ENCODE measurements at places on chromosomes 1 and 21.
A peak's percentile ranks its signal among the peaks of the same experiment; 100 is the strongest.

GRCh38 chr1:169915150-169915549, 21.5 kb upstream of the SCYL3 start:
- DNase-seq = no peak

DNA sequence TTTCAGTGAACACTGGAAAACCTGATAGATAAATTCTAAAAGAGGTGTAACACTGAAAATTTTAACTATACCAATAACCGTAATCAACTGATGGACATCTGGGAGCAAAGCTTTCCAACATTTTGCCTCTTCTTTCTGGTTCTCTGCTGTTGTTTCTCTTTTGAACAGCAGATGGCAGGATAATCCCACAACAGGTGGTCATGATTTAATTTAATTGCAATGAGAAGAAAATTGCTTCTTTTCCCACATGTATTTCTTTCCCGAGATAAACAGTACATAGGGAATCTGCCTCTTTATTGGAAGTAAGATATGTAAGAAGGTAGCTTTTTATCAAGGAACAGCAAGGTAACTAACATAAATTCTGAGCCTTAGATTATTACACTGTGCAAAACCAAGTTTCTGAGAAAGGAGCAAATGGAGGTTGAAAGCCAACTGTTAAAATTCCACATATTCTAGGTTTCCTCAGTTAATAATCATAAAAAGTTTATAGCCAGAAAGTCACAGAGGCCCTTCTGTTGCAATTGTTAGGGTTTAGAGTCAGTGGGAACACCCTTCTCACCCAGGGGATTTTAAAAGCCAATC, 72.9 kb downstream of the RPS6KA1 start:
- peak; percentile 68 for DNase-seq

DNA sequence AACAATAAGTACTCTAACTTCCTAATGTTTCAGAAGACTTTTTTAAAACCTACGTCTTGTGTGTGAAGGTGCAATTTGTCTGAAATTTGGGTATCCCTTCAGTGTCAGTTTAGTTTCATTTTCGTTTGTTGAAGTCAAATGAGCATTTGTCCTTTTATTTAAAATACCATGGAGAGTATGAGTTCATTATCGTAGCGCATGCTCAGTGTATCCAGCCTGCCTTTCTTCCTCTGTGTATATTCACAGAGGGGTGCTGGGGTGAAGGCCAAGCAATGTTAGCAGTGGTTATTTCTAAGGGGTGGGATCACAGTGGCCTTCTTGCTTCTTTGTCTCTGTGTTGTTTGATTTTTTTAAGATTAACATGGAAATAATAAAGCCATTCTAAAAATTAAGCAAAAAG, 43.2 kb downstream of the CNN3 start:
- no peak for DNase-seq

GRCh38 chr1:116945996-116946395, 36.3 kb downstream of the PTGFRN start:
- DNase-seq = no peak

DNA sequence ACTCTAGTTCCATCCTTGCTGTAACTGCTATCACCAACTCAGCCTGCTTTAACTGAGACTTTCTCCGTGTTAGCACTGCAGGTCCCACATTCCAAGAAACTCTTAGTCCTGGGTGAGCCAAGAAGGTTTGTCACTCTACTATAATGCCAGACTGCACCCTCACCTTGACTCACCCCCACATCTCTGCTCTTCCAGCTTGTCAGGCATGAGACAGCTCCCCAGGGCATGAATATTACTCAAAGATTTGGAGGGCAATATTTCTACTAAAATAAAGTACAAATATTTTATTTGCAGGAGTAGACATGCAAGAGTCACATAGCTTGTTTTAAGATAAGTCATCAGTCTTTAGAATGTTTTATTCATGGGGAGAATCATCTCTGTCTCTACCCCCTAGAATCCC, 110.2 kb downstream of the MATN1 start:
- DNase-seq = no peak

- no peak for DNase-seq
Measured at GRCh38 chr1:162033428-162033827, 9.8 kb upstream of the OLFML2B start.

- DNase-seq = no peak
Measured at GRCh38 chr1:66624412-66625060, 90.6 kb downstream of the SGIP1 start.

GRCh38 chr1:193431265-193431977, 245.0 kb upstream of the B3GALT2 start:
- no peak for DNase-seq

DNA sequence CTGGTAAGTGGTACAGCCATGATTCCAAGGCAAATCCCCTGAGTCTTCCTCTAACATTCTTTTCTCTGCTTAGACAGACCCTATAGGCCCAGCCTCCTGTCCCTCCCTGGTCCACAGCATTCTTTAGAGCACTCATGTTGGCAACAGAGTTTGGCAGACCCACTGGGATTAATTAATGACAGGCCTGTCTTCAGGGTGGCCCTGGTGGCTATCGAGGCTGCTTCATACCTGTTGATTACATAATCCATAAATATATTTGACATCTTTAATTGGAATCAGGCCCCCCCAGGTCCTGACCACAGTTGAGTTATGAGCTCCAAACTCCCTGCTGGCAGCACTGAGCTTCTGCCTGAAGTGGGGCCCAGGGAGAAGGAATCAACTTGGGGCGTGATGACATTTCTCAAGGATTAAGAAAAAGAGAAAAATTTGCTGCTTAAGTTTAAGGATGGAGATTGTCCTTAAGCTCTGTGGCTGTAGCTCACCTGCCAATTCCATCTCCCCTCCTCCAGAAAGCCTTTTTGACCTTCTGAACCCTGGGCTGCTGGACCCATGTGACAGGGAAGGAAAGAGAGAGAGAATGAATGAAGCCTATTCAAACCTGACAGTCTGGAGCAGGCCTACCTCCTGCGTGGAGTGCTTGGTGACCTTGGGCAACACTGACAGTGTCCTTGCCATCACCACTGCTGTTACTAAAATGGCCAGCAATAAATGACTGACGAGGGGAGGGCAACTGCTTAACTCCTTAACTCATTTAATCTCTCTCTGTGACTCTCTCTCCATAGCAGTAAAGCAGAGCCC, 156.6 kb downstream of the TRABD2B start:
- DNase-seq = no peak

GRCh38 chr1:115685029-115685705, 43.4 kb downstream of the VANGL1 start:
- no peak for DNase-seq

DNA sequence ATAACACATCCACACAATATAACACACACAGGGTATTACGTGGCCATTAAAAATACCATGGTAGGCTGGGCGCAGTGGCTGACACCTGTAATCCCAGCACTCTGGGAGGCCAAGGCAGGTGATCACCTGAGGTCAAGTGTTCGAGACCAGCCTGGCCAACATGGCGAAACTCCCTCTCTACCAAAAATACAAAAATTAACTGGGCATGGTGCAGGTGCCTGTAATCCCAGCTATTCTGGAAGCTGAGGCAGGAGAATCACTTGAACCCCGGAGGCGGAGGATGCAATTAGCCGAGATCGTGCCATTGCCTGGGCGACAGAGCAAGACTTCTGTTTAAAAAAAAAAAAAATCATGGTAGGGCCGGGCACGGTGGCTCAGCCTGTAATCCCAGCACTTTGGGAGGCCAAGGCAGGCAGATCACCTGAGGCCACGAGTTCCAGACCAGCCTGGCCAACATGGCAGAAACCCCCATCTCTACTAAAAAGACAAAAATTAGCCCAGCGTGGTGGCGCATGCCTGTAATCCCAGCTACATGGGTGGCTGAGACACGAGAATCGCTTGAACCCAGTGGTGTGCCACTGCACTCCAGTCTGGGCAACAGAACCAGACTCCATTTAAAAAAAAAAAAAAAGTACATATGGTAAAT, 24.1 kb upstream of the HPDL start:
- DNase-seq = no peak

GRCh38 chr1:57479471-57479870, 55.6 kb upstream of the DAB1 start:
- no peak for DNase-seq
